ENCODE measurements at places on chromosomes 12 and 14.
A peak's percentile ranks its signal among the peaks of the same experiment; 100 is the strongest.

- no peak for DNase-seq
Measured at GRCh38 chr12:132323171-132324010, 6.0 kb downstream of the GALNT9 start.

DNA sequence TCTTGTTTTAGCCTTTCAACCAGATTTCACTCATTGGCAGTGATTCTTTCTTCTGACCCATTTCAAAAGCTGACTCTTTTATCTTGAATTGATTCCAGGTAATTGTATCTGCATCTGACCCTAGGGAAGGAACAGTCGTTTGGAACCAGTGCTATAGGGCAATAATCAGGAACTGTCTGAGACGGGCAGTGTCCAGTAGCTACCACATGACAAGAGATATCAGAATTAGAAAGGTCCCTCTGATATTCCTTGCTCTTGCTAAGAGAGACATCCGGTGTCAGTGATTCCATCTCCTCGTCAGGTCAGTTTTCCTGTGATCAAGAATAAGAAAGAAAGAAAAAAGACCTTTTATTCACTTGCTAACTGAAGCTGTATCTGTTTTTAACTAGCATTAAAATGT, 47.8 kb upstream of the PDE3A start:
- no peak for DNase-seq

DNA sequence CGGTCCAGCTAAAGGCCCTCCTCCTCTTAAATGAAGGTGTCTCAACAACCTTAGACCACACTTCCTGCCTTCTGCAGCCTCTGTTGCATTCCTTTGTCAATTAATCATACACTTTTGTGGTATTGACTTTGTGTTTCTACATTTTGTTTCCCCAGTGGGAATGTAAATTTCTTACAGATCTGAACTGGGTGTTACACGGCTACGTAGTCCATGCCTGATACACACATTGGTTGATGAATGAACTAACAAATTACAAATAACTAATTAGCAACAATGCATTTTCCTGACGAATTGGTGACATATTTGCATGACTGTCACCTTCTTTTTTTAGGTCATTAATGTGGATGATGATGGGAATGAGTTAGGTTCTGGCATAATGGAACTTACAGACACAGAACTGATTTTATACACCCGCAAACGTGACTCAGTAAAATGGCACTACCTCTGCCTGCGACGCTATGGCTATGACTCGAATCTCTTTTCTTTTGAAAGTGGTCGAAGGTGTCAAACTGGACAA, 15.2 kb upstream of the CCT2 start:
- peak; percentile 91 for DNase-seq

GRCh38 chr14:71430321-71430677, 501.9 kb upstream of the RGS6 start:
- DNase-seq, result no peak

- DNase-seq, result no peak
Measured at GRCh38 chr12:53197011-53197640, 9.9 kb downstream of the ITGB7 start.

DNA sequence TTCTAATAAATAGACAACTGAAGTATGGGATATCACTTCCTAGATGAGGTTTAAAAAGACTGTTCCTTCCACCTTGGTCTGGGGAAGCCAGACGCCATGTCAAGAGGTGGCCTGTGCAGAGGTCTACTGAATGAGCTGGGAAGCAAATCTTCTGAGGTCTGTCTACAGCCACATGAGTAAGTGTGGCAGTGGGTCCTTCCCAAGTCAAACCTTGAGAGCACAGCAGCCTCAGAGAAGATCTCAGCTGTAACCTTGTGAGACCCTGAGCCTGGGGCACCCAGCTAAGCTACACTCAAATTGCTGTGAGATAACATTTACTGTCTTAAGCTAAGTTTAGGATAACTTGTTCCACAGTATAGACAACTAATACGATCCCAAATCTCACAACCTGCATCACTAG, 20.2 kb downstream of the NDUFA12 start:
- no peak for DNase-seq

- DNase-seq, result no peak
Measured at GRCh38 chr14:44339231-44339630, 167.9 kb downstream of the FSCB start.

- DNase-seq, result peak; percentile 30
Measured at GRCh38 chr12:14213542-14213941, 151.9 kb upstream of the ATF7IP start.

GRCh38 chr12:123992118-123992825, 19.3 kb downstream of the ZNF664 start:
- peak; percentile 6 for DNase-seq

GRCh38 chr12:93048656-93049055, 119.6 kb upstream of the EEA1 start:
- no peak for DNase-seq

- no peak for DNase-seq
Measured at GRCh38 chr12:123064885-123065619, 84.6 kb downstream of the ARL6IP4 start.

DNA sequence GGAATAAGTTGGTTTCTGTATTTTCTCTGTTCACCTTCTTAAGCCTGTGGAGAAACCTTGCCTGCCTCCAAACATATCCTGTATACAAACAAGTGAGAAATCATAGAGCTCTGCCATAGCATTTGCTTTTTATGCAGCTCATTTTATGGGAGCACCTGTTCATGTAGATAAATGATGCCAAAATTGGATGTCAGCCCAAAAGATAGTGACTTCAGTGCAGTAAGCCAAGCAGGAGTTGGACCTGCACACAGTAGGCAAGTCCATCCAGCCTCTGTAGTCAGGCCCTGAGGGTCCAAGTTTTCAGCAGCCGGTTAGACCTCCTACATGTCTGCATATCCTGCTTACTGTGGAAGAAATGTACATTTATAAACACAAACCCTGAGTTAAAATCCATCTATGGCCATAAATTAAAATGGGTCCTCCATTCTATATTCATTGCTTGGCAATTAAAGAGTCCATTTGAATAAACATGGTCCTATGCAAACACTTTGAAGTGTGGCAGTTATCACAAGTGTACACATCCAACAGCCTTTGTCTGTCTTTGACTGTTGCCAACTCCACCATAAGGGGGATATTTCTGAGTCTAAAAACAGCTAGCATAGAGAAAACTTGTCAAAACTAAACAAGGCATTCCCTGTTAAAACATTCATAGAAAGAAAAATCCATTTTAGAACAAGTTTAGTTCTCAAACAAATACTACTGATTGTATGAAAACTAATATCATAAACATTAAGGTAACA, 847.8 kb downstream of the RPS29 start:
- DNase-seq, result no peak

DNA sequence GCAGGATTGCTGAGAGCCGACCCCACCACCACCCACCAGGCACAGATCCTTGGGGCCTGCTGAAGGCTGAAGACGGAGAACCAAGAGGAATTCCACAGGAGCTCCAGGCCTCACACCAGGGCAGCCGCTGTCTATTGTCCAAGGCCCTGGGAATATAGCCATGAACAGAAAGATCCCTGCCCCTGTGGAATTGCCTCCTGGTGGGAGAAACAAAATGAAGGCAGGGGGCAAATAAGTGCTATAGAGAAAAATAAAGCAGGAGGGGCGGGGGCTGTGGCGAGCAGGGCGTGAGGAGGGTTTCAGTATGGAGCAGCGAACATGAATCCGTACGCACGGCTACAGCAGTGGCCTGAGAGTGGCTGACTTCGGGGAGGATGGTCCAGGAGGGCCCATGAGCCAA, 96.1 kb downstream of the EML1 start:
- no peak for DNase-seq

- DNase-seq, result no peak
Measured at GRCh38 chr14:81348061-81348460, 52.1 kb downstream of the STON2 start.

DNA sequence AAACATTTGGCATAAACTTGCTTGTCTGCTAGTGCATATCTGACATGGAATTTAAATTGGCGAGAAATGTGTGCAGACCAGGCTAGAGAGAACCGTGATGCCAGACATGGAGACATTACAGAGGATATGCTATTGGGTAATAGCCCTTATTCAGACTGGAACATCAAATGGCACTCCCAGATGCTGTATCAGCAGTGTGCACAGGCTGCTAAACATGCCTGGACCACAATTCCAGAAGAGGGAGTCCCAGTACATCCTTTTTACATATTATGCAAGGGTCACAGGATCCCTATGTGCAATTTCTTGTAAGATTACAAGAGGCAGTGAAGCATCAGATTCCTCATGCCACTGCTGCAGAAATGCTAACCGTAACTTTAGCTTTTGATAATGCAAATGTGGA, 354.5 kb upstream of the FOXG1 start:
- no peak for DNase-seq

- DNase-seq, result no peak
Measured at GRCh38 chr14:104519721-104520120, 59.8 kb upstream of the C14orf180 start.

DNA sequence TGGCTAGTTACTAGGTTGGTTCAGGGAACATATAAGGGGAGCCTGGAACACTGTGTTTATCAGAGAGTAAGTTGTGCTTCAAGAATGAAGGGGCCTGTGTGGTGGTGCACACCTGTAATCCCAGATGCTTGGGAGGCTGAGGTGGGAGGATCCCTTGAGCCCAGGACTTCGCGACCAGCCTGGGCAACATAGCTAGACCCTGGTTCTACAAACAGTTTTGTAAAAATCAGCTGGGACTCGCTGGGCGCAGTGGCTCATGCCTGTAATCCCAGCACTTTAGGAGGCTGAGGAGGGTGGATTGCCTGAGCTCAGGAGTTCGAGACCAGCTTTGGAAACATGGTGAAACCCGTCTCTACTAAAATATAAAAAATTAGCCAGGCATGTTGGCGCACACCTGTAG, 42.1 kb upstream of the GPR132 start:
- DNase-seq, result no peak

DNA sequence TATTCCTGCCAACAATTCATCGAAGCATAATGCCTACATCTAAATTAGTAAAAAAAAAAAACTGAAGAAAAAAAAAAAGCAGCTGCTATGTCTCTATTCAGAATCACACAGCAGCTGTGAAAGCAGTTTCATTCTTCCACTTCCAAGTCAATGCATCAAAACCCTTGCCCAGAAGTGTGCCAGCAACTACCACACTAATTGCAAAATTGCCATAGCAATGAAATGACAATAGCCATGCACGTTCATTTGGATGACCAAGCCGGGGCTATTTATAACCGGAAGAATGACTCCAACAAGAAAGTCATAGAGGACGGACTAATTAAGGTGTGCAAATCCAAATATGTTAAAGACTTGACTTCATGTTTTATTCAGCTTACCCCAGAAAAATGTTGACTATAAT, 42.5 kb downstream of the SLC2A13 start:
- DNase-seq, result no peak

- no peak for DNase-seq
Measured at GRCh38 chr14:21852061-21852664, 178.5 kb upstream of the OR4E1 start.

DNA sequence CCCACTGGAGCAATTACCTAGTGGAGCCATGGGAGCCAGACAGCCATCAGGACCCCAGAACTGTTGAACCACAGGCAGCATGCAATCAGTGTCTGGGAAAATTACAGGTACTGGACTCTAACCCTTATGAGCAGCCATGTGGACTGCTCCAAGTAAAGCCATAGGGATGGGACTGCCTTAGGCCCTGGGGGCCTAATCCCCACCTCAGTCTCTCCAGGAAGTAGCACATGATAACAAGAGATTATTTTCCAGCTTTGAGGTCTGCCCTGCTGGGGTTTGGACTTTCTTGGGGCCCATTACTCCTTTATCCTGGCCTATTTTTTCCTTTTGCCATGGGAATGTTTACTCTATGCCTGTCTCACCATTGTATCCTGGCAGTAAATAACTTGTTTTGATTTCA, 226.8 kb downstream of the AEBP2 start:
- DNase-seq, result no peak

DNA sequence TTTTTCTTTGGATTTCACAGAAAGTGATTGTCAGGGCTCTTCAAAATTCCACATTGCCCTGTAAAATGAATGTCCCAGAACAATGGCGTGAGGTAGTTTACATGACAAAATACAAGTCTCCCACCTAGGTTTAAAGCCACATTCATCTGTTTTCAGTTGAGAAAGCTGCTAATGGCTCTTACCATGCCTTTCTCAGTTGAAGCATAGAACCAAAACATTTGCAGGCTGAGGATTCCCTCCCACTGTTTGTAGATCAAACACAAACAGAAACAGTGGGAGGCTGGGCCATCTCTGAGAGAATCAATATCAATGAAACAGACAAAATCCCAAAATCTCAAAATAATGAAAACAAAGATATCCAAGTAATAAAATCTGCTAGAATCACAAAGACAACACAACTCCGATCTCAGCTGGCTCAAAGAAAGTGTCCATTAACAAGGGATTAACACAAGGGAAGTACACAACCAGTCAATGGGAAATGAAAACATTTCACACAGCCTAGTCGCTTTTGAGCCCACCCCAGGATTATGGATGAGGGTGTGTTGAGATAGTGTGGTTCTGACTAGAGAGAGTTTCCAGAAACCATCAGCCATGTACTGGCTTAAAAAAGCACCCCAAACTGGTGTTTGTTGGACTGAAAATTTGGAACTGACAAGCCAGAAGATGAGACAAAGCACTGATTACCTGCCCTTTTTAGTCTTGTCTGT, 54.5 kb upstream of the TMEM260 start:
- no peak for DNase-seq

DNA sequence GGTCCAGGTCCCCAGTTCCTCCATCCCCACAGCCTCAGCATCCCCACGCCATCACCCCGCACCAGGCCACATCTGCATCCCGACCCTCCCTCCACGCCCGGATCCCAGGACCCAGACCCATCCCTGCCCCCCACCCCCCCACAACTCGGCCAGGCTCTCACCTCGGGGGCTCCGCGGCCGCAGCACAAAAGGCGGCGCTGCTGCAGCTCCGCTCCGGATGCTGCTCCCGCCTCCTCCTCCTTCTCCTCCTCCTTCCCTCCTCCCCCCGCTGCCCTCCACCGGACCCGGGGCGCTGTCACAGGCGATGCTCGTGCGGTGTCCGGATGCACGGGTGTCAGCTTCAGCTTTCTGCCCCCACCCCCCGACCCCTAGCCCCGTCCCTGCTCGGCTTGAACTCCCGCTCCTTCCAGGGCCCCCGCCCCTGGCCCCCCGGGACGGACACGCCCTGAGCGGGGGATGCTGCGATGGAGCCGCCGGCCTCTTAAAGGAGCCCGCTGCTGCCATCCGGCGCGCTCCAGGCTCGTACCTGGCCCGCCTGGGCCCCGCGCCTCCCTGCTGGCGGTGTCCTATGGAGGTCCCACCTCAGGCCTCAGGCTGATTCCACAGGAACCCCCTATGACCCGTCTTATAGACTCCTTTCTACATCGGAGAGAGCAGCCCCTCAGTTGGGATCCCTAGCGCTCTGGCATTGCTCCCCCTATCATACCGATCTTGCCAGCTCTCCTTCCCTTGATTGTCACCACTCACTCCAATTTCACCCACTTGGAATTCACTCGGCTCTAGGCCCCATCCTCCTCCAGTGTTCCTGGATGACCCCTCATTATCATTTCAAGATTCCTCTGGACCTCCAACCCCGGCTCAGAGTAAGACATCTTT, at the start of gene MAP3K12:
Gene MAP3K12 (minus strand): TSS at position 193 of the 876 bp plus-strand sequence. CDS start 12,067 bp downstream, outside the sequence.
- DNase-seq, result peak; percentile 76

DNA sequence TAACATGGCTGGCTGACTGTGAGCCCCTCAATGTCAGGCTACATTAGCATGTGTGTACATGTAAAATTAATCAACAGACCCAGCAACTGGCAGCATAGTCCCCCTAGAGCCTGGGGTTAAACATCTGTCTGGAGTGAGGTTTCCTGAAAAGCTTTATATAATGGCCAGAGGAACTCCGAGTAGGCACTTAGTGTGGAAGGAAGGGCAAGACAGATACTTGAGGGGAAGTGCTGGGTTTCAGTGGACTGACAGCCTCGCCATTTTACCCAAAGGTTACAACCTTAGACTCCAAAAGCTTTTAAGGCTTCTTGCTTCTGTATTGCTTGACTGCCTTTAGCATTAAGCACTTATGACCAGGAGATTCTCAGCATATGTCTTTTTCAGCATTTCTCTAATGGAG, 430.8 kb downstream of the FLRT2 start:
- DNase-seq, result no peak
